ENCODE measurements at places on chromosomes 16 and 17.

DNA sequence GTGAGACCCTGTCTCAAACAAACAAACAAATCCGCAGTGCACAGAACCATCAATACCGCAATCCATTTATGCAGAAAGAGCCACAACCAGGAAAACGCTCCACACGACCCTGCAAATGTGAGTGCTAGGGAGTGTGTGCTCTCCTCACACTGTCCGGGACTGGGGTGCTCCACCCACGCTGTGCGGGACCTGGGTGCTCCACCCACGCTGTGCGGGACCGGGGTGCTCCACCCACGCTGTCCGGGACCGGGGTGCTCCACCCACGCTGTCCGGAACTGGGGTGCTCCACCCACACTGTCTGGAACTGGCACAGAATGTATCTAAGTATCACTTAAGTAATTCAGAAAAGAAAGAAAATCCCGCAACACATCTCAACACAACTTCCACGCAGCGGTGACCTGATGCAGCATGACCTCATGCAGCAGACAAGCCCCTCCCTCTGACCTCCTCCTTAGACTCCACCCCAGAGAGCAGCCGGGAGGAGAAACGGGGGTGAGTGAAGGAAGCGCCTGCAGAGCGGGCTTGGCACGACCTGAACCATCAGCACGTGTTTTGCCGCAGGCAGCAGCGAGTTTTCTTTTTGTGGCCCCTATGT, 38.5 kb downstream of the ZNF276 start:
- DNase-seq, result no peak

DNA sequence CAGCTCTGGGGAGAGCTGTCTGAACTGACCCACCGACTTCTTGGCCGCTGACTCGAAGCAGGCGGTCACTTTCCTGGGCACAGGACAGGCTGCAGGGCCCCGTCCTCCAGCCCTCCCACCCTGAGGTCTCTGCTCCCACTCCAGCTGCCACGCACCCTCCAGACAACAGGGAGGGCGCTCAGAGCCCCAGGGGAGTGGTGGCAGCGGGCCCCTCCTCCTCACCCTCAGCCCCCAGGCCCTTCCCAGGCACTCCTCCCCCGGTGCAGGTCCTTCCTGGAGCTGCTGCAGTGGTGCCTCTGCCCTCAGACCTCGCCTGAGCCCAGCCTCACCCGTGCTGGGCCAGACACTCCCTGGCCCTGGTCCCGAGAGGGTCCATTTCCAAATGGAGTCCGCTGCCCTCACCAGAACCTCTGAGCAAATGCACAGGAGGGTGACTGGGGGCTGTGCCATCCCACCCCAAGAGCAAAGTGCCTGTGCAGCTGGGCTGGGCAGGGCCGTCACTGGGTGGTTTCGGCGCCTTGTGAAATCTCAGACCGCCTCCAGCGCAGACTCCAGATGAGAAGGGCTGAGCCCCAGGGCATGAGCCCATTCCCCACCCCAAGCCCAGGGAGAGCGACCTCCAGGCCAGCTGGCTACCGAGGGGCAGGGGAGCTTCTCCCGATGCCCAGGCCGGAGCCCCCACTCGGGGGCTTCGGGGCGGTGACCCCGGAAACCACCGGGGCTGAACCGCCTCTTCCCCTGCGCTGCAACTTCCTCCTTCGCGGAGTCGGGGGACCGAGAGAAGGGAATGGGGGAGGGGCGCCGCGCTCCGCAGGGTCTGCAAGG, 717 bp downstream of the CYBA start:
- no peak for DNase-seq

DNA sequence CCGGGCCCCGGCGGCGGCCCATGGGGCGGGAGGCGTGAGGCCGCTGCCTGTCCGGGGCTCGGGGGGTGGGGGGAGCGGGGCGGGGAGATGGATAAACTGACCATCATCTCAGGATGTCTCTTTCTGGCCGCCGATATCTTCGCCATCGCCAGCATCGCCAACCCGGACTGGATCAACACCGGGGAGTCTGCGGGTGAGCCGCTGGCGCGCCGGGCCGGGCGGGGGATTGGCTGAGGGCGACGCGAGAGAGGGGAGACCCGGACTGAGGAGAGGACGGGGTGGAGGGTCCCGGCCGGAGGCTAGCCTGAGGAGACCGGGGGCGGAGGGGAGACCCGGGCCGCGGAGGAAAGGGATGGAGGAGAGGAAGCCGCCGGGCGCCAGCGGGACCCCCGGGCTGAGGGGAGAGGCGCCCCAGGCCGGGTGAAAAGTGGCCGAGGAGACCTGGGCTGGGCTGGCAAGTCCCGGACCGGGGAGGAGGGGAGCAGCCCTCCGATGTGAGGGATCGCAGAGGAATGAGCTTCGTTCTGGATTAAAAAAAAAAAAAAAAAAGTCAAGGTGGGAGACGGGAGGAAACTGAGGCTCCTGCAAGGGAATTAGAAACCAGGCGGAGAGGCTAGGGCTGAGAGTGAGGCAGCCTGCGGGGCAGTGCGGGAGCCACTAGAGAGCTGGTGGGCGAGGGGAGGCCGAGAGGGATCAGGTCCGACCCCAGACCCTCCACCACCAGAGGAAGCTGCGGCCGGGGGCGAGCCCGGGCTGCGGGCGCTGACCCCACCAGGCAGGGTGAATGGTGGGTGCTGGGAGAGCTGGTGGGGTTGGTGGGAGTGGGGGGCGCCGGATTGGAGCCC, 526 bp downstream of the MOSMO start:
- no peak for DNase-seq

DNA sequence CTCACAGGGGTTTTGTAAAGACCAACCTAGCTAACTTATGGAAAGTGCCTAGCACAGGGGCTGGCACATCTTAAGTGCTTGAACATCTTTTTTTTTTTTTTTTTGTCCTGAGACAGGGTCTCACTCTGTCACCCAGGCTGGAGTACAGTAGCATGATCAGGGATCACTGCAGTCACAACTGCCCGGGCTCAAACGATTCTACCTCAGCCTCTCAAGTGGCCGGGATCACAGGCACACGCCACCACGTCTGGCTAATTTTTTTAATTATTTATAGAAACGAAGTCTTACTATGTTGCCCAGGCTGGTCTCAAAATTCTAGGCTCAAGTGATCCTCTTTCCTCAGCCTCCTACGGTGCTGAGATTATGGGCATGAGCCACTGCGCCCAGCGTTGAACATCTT, 1.3 kb downstream of the LYRM9 start:
- no peak for DNase-seq

DNA sequence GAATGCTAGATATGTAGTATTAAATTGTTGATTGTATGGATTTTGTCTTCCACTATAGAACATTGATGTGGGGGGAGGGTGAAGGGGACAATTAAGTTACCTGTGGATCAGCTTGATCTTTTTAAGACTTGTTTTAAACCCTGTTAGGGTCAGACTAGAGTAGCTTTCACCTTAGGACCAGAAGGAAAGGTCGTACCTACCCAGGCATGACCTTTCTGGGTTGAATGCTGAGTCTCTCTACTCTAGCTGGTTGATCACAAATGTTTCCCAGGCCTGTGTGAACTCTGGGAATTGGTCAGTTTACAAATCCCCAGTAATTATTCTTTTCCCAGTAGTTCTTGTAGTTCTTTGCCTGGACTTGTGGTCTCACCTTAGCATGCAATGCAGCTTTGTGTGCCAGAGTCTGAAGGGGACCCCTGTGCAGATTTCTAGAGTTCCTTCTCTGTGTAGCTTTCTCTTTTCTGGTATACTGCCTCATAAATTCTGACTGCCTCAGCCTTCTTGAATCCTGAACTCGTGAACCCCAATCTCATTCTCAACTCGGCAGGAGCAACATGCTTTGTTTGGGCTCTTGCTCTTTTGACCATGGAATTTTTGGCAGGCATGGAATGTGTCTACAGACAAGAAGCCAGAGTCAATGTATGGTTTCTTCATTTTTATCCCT, 54.1 kb downstream of the VMP1 start:
- DNase-seq, result no peak

- DNase-seq, result no peak
These were observed 30.8 kb downstream of the AXIN2 start for GRCh38 chr17:65530523-65531255.

GRCh38 chr17:82114872-82115271, 16.8 kb upstream of the FASN start:
- no peak for DNase-seq

GRCh38 chr16:67372664-67373063, 20.6 kb downstream of the TPPP3 start:
- no peak for DNase-seq

DNA sequence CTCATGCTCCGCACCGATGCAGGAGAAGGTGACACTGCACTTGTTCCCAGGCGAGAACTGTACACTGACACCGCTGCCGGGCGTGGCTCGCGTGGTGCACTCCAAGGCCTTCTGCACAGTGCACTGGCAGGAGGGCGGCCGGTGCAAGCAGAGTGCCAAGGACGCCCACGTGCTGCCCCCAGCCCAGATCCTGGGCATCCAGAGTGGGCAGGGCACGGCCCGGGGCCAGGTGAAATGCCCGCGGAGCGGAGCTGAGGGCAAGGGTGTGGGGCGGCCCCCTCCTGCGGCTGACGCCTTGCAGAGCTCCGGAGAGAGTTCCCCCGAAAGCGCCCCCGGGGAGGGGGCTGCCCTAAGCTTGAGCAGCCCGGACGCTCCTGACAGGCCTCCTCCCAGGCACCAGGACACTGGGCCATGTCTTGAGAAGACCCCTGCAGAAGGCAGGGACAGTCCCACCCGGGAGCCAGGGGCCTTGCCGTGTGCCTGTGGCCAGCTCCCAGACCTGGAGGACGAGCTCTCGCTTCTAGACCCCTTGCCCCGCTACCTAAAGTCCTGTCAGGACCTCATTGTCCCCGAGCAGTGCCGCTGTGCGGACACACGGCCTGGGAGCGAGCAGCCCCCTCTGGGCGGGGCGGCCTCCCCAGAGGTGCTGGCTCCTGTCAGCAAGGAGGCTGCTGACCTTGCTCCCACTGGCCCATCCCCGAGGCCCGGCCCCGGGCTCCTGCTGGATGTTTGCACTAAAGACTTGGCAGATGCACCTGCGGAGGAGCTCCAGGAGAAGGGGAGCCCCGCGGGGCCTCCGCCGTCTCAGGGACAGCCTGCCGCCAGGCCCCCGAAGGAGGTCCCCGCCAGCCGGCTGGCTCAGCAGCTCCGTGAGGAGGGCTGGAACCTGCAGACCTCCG, 21.9 kb upstream of the JPT2 start:
- no peak for DNase-seq

GRCh38 chr16:80899809-80900592, 95.6 kb upstream of the CDYL2 start:
- peak; percentile 32 for DNase-seq

DNA sequence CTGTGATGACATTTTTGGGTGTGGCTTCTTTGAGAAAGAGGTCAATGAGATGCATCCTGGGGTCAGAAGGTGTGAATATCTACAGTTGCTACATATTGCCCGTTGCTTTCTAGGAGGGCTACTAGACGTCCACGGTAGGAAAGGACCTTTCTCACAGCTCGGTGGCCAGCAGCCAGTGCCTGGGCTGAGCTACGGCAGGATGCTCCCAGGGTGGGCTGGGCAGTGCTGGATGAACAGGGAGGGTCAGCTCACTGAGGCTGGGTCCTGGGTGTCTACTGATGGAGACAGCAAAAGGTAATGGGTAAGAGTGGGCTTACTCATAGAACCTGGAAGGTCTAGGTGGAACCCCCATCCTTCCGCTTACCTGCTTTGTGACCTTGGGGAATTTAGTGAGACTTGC, 188.3 kb upstream of the WSCD1 start:
- no peak for DNase-seq

- peak; percentile 14 for DNase-seq
These were observed 212.8 kb downstream of the MSI2 start for GRCh38 chr17:57468932-57469775.

DNA sequence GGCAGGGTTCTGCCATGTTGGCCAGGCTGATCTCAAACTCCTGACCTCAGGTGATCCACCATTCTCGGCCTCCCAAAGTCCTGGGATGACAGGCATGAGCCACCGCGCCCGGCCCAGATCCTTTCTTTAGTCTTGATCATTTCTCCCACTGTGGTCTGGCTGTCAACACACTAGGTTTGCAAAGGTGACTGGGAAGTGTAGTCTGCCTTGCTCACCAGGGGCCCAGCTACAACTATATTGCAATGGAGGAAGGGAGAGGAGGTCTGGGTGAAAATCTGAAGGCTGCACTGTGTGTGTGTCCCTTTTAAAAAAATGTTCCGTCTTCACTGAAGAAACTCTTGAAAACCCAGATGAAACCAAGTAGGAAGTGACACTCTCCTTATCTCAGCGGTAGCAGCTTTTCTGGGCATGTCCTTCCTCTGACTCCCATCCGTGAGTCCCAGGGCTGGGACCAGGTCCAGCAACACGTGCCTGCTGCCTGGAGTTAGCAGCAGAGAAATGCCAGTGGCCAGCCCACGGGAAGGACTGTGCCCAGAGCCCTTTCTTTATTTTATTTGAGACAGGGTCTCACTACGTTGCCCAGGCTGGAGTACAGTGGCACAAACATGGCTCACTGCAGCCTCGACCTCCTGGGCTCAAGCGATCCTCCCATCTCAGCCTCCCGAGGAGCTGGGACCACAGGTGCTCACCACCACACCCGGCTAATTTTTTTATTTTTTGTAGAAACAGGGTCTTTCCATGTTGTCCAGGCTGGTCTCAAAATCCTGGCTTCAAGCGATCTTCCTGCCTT, 17.8 kb upstream of the KIF19 start:
- DNase-seq, result no peak

DNA sequence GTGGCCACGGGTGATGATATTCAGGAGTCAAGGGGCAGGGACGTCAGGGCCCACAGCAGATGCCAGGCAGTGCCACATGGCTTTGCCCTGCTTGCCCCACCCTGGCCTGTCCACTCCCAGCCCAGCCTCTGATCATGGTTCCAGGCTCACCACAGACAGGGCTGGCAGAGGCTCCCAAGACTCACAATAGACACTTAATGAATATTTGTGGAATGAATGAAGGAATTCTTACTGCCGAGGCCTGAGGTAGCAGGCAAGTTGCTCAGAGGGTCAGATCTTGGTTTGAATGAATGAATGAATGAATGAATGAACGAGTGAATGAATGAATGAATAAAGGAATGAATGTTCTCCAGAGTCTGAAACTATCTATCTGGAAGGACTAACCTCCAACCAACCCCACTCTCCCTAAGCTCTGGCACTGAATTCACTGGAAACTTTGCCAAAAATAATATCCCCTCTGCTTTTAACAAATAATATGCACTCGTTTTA, 60.9 kb downstream of the RAI1 start:
- no peak for DNase-seq

- DNase-seq, result no peak
These were observed 277.0 kb downstream of the WWOX start for GRCh38 chr16:78376452-78376851.

DNA sequence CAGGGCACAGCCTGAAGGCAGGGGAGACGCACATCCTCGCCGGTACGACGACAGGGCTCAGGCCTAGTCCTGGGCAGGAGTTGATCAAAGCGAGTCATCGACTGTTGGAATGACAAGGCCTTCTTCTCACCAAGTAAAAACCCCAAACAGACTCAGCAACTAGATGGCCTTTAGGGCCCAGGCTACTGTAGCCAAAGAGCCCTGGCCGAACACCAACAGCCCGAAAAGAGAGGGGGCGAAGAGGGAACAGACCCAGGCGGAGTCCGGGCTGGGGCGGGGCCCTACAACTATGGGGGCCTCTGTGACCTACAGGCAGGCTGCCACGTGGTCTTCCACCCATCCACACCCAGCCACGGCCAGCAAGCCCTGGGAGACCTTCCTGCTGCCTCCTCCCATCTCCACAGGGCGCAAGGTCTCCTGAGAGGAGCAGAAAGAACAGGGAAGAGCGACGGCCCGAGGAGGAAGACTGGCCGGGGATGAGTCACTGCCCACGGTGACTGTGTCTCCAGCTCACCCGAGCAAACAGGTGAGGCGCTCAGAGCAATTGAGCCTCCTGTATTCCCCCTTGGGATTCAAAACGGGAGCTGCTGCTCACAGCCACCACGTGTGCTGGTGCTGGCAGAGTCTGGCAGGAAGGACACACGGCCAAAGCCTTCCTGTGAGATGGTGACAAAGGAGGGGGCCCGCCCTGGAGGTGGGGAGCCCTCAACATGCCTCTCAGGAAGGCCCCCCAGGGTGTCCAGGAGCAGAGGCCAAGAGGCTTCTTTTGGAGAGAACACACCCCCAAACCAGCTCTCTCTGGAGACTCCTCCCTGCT, 17.7 kb downstream of the SLC16A3 start:
- no peak for DNase-seq

All from COLO829 (cell line).